ENCODE measurements at places on chromosomes 6 and 20. TPM values are rescaled to one million over a fixed set of nuclear protein-coding genes. Genes with fewer than 3 reads are reported as not detected.

DNA sequence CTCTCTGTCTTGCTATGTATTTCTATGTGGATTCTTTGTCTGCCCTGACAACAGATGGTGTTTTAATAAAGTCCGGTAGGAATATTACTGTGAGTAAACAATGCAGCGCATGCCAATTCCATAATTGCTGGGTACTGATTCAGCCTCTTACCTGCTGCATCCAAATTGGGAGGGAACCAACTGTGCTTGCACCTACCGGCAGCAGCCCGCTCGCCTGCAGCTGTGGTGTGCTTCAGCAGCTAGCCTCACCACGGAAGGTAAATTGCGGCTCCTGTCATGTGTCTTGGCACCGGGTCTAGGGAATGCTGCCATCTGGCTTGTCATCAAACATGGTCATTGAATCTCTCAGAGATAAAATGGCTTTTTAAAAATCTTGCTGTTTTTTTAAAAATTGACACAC, 704.8 kb upstream of the SLC35B3 start:
- no peaks in the 10 kb centered on the region for H3K27me3 ChIP-seq
- H3K4me1 ChIP-seq, result peaks cover 17% of the 10 kb centered on the region
- no peak overlapping the region for H3K4me3 ChIP-seq
- H3K36me3 ChIP-seq, result no peaks in the 10 kb centered on the region

DNA sequence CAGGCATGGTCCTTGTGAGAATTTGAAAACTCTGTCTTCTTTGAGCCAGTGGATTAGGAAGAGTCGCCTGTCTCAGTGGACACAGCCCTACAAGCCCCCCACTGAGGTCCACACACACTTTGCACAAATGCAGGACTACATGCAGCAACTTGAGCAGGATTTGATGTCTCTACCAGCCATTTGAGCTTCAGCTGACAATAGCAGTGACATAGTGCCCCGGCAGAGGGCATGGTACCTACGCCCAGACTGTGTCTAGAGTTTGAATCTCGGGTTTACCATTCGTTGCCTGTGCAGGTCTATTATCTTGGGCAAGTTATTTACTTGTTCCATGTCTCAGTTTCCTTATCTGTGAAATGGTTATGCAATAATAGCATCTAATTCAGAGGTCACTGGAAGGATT, 580.1 kb downstream of the TFAP2B start:
- no peaks in the 10 kb centered on the region for H3K4me1 ChIP-seq
- H3K27me3 ChIP-seq, result no peaks in the 10 kb centered on the region
- H3K4me3 ChIP-seq, result no peak overlapping the region
- no peaks in the 10 kb centered on the region for H3K36me3 ChIP-seq
- H3K27ac ChIP-seq, result no peak overlapping the region

DNA sequence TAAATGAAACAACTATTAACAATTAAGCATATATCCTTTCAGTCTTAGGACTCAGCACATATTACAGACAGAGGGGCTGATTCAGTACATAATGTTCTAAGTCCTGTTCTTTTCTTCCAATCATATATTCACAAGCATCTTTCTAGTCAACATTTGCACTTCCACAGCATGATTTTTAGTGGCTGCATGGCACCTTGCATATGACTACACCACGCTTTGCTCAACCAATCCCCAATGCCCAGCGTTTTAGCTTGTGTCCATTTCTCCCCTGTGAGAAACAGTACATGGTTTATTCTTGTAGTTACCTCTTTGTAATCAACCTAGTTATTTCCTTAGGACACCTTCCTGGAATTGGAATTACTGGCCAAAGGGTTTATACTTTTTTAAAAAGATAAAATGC, 33.2 kb downstream of the AAR2 start:
- peaks cover 14% of the 10 kb centered on the region for H3K27me3 ChIP-seq
- no peak overlapping the region for H3K27ac ChIP-seq
- no peak overlapping the region for H3K4me3 ChIP-seq
- no peak for DNase-seq
- no peaks in the 10 kb centered on the region for H3K36me3 ChIP-seq
- H3K4me1 ChIP-seq, result no peaks in the 10 kb centered on the region

DNA sequence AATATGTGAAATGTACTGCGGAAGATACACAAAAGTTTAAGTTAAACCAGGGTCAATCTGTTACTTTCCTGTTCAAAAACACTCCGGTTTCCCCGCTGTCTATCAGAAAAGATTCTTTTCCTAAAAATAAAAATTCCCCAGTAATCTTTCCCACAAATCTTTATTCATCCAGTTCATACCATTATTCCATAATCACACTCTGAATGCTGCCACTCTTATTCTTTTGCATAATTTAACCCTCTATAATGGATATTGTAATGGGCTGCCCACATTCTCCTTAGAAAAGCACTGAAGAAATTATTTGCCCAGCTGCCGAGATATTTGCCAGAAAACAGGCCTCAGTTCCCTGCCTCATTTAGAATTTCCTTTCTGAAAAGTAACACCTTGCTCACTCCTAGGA, 68.6 kb downstream of the EPHA7 start:
- H3K27me3 ChIP-seq, result no peaks in the 10 kb centered on the region
- no peaks in the 10 kb centered on the region for H3K4me1 ChIP-seq
- H3K36me3 ChIP-seq, result peaks cover 18% of the 10 kb centered on the region
- no peak overlapping the region for H3K4me3 ChIP-seq
- DNase-seq, result no peak

DNA sequence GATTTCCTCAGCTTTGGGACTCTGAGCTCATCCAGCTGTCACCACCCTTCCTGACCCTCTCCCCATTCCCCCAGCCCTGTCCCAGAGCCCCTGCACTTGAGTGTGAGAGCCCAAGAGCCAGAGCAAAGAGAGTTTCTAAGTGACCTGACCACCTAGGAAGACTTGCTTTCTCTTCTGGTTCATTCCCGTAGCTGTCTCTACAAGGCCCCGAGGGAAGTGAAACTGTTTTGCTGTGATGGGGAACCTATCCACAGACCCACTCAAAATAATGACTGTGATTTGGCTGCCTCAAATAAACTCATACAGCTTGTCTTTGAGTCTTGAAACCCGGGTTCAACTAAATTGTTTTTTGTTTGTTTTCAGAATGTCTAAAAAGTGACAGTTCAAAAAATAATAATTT, 74.6 kb upstream of the XRN2 start:
- H3K4me3 ChIP-seq, result no peak overlapping the region
- peaks cover 60% of the 10 kb centered on the region for H3K36me3 ChIP-seq
- peaks cover 7% of the 10 kb centered on the region for H3K4me1 ChIP-seq
- no peak for DNase-seq
- no peaks in the 10 kb centered on the region for H3K27me3 ChIP-seq

- no peak overlapping the region for H3K27ac ChIP-seq
- no peaks in the 10 kb centered on the region for H3K36me3 ChIP-seq
- no peak for DNase-seq
- no peaks in the 10 kb centered on the region for H3K27me3 ChIP-seq
Observed at GRCh38 chr6:125183391-125183790, 29.8 kb downstream of the TPD52L1 start.

DNA sequence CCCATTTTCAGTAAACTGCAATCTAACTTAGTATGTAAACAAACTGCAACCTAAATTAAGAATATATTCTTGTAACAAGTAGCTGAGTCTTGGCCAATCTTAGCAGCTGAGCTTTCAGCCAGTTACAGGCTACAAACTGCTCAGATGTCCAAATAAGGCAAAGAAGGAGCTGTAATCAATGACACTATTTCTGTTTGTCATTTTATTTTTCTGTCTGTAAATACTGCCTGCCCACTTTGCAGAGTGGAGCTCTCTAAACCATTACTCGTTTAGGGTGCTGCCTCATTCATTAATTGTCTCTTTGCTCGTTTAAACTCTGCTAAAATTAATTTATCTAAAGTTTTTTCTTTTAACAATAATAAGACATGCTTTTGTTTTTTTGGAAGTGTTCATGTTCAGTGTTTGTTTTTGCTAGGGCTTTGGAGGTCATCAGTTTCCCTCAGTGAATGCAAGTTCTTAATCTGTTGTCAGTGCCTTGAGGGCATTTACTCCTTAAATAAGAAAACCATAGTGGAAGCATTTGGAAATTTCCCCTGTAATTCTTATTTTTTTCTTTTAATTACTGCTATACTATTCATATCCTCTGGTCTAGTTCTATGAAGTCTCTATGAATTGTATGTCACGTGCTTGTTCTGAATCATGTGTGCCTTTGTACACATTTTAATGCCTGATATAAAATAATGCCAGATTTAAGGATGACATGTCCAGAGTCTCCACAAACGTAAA, 3.6 kb upstream of the PRL start:
- no peaks in the 10 kb centered on the region for H3K27me3 ChIP-seq
- no peak overlapping the region for H3K4me3 ChIP-seq
- no peaks in the 10 kb centered on the region for H3K36me3 ChIP-seq
- no peaks in the 10 kb centered on the region for H3K4me1 ChIP-seq
- no peak for DNase-seq

DNA sequence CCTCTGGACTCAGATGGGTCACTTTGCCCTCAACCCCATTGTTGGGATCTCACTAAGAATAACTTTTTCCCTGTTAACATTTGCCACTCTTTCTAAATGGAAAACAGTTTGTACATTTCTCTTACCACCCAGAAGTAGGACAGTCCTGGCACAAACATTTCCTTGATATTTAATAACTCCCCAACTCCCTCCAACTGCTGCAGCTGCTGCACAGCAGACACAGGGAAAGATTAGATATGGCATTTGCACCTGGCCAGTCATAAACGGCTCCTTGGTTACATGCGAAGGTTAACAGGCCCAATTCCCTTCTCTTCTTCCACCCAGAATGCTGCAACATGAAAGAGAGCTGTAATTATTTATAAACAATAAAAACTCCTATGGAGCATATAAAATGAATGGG, 55.9 kb upstream of the SOX4 start:
- no peaks in the 10 kb centered on the region for H3K27me3 ChIP-seq
- no peak overlapping the region for H3K4me3 ChIP-seq

- H3K4me3 ChIP-seq, result no peak overlapping the region
- DNase-seq, result no peak
- no peak overlapping the region for H3K27ac ChIP-seq
- no peaks in the 10 kb centered on the region for H3K36me3 ChIP-seq
- H3K4me1 ChIP-seq, result no peaks in the 10 kb centered on the region
Observed at GRCh38 chr6:157681041-157681650, 141.9 kb upstream of the SNX9 start.

DNA sequence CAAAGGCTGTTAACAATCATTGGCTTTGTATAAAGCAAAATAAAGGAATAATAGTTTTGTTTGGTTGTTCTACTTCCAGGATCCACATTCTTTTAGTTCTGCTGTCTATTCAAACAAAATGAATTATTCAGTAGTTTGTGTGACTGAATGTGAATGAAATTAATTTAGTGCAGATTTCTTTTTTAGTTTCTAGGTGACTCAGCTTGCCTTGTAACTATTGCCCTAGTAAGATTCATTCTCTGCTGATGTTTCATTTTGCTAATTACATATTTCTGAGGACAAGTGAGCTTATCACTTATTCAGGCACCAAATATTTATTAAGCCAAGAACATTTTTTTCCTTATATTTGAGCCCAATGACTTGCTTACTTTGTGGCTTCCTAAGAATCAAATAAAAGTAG, 46.5 kb upstream of the RIPOR2 start:
- no peaks in the 10 kb centered on the region for H3K4me1 ChIP-seq
- H3K4me3 ChIP-seq, result no peak overlapping the region
- H3K27ac ChIP-seq, result no peak overlapping the region
- H3K36me3 ChIP-seq, result no peaks in the 10 kb centered on the region

- no peak for DNase-seq
- H3K36me3 ChIP-seq, result no peaks in the 10 kb centered on the region
- no peak overlapping the region for H3K4me3 ChIP-seq
- H3K27me3 ChIP-seq, result no peaks in the 10 kb centered on the region
- H3K27ac ChIP-seq, result no peak overlapping the region
Observed at GRCh38 chr6:169380493-169380892, 126.8 kb upstream of the THBS2 start.

DNA sequence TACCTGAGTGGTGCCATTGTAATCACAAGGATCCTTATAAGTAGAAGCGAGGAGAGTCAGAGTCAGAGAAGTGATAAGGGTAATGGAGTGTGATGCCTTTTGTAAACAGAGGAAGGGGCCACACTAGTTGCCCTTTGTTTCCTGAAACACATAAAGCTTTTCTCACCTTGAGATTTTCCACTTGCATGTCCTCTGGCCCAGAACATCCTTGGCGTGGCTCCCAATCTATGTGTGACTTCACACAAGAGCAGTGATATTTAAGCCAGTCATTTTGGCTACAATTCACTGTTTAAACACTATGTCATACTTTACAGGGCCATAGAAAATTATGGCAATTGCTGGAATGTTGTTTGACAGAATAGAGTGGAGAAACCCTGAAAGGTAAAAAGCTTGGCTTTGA, 121.2 kb upstream of the BTN3A2 start:
- no peaks in the 10 kb centered on the region for H3K4me1 ChIP-seq
- H3K27me3 ChIP-seq, result peaks cover 56% of the 10 kb centered on the region
- H3K36me3 ChIP-seq, result no peaks in the 10 kb centered on the region
- H3K27ac ChIP-seq, result no peak overlapping the region
- no peak for DNase-seq

- H3K4me3 ChIP-seq, result no peak overlapping the region
- no peaks in the 10 kb centered on the region for H3K27me3 ChIP-seq
- no peak overlapping the region for H3K27ac ChIP-seq
- H3K36me3 ChIP-seq, result no peaks in the 10 kb centered on the region
- DNase-seq, result no peak
Observed at GRCh38 chr6:119166024-119166784, 87.7 kb upstream of the FAM184A start.

GRCh38 chr6:30780642-30780920, 36.2 kb upstream of the IER3 start:
- DNase-seq, result no peak
- H3K4me1 ChIP-seq, result peaks cover 44% of the 10 kb centered on the region
- H3K27ac ChIP-seq, result peak overlapping the region; percentile 85
- H3K4me3 ChIP-seq, result no peak overlapping the region
- H3K36me3 ChIP-seq, result no peaks in the 10 kb centered on the region
- H3K27me3 ChIP-seq, result no peaks in the 10 kb centered on the region

GRCh38 chr6:110255211-110255750, 75.1 kb downstream of the CDC40 start:
- no peaks in the 10 kb centered on the region for H3K27me3 ChIP-seq
- no peak overlapping the region for H3K27ac ChIP-seq
- no peak overlapping the region for H3K4me3 ChIP-seq
- H3K4me1 ChIP-seq, result no peaks in the 10 kb centered on the region
- no peak for DNase-seq
- no peaks in the 10 kb centered on the region for H3K36me3 ChIP-seq

HSPA1L gene
- total RNA-seq, result 1.4 TPM

ADGRF5 gene
- total RNA-seq, result 15.0 TPM

BANF2 gene
- total RNA-seq, result not detected

PTGIS gene
- 97.6 TPM for total RNA-seq

FOXS1 gene
- total RNA-seq, result not detected

CTAGE9 gene
- total RNA-seq, result not detected

ZDHHC14 gene
- total RNA-seq, result 10.0 TPM
